ENCODE measurements at places on chromosomes 3 and 15.

DNA sequence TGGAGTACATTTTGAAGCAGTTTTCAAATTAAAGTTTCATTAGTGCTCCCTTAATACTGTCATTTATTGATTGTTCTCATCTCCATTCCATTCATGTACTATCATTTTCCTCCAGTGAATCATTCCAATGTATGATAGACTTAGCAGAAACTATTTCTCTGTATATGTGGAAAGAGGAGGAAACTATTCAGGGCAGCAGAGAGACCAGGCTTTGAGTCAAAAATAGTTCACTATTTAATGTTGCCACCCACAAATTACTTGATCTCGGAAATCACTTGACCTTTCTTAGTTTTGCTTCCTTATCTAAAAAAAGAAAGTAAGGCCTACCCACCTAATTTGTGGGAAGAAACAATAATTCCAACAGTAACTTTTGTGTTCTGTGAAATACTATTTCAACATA is 610.5 kb upstream of the ZNF385D start:
- no peaks in the 10 kb centered on the region for H3K4me1 ChIP-seq
- no peak overlapping the region for H3K4me3 ChIP-seq
- H3K36me3 ChIP-seq, result no peaks in the 10 kb centered on the region
- H3K27ac ChIP-seq, result no peak overlapping the region

GRCh38 chr15:33126559-33127290 is 67.8 kb downstream of the FMN1 start:
- no peak overlapping the region for H3K4me3 ChIP-seq
- no peaks in the 10 kb centered on the region for H3K27me3 ChIP-seq
- H3K27ac ChIP-seq, result peak overlapping the region; percentile 7
- H3K36me3 ChIP-seq, result no peaks in the 10 kb centered on the region
- DNase-seq, result peak; percentile 50

- H3K27ac ChIP-seq, result peak overlapping the region; percentile 34
- DNase-seq, result peak; percentile 66
- no peaks in the 10 kb centered on the region for H3K27me3 ChIP-seq
Observed at GRCh38 chr15:93152951-93153350, 63.9 kb upstream of the RGMA start.

DNA sequence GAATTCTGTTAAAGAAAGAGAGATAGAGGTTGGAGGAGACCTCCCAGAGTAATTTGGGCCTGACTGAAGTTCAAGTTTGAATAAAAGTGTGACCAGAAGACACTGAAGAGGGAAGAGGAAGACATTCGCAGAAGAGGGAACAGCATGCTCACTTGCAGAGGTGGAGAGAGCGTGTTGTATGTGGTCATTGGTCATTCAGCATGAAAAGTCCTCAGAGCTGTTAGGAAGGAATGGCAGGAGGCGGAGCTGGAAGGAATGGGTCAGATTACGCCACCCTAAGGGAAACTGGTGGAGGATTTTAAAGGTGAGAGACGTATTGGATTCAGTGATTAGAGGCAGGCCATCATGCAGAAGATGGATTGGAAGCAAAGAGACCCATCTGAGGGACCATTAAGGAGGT is 41.6 kb downstream of the IQCH start:
- H3K27ac ChIP-seq, result no peak overlapping the region
- no peaks in the 10 kb centered on the region for H3K27me3 ChIP-seq
- no peaks in the 10 kb centered on the region for H3K36me3 ChIP-seq
- no peak overlapping the region for H3K4me3 ChIP-seq
- no peaks in the 10 kb centered on the region for H3K4me1 ChIP-seq

DNA sequence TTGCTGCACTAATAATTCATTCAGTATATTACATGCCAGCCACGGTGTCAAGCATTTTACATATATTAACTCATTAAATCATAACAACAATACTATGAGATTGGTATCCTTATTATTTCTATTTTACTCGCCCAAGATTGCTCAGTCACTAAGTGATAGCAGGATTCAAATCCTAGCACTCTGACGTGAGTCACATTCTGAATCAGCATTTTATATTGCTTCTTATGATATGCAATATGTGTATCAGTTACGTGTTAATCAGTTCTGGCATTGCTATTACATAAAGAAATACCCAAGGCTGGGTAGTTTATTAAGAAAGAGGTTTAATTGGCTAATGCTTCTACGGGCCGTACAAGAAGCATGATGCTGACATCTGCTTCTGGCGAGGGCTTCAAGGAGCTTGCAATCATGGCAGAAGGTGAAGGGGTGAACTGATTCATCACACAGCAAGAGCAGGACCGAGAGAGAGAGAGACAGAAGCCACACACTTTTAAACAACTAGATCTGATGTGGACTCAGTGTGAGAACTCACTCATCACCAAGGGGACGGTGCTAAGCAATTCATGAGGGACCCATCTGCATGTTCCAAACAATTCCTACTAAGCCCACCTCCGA is 166.5 kb upstream of the TMCO5A start:
- H3K36me3 ChIP-seq, result no peaks in the 10 kb centered on the region
- H3K27me3 ChIP-seq, result no peaks in the 10 kb centered on the region
- peaks cover 13% of the 10 kb centered on the region for H3K4me1 ChIP-seq
- no peak overlapping the region for H3K4me3 ChIP-seq
- H3K27ac ChIP-seq, result no peak overlapping the region

DNA sequence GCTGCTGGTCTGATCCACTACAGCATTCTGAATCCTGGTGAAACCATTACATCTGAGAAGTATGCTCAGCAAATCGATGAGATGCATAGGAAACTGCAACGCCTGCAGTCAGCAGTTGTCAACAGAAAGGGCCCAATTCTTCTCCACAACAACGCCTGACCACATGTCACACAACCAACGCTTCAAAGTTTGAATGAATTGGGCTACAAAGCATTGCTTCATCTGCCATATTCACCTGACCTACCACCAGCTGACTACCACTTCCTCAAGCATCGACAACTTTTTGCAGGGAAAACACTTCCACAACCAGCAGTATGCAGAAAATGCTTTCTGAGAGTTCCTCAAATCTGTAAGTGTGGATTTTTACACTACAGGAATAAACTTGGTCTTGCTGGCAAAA is 54.7 kb upstream of the C2CD4B start:
- no peak overlapping the region for H3K27ac ChIP-seq
- no peaks in the 10 kb centered on the region for H3K36me3 ChIP-seq
- H3K4me3 ChIP-seq, result no peak overlapping the region
- H3K27me3 ChIP-seq, result no peaks in the 10 kb centered on the region
- no peak for DNase-seq

DNA sequence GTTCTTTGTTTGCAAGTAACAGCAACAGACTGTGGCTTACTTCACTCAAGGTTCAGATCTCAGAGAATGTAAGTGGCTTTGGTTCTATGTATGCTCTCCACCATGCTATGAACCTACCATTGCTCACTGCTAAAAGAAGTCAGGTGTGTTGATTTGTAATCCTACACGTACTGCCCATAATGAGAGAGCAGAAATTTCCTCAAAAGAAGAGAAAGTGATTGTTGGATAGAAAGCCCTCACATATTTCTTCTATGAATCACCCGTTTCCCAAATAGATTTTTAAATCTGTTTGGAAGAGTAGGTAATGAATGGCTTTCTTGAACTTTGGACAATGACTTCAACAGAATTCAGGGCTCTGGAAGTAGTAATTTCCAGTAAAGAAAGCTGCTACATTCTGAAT is 565.4 kb downstream of the ROBO2 start:
- no peak for DNase-seq
- no peaks in the 10 kb centered on the region for H3K27me3 ChIP-seq
- H3K4me3 ChIP-seq, result no peak overlapping the region

GRCh38 chr3:179432021-179432420 is 19.2 kb downstream of the GNB4 start:
- no peaks in the 10 kb centered on the region for H3K36me3 ChIP-seq
- H3K27me3 ChIP-seq, result no peaks in the 10 kb centered on the region
- no peak overlapping the region for H3K27ac ChIP-seq
- DNase-seq, result no peak
- H3K4me1 ChIP-seq, result no peaks in the 10 kb centered on the region

- no peaks in the 10 kb centered on the region for H3K4me1 ChIP-seq
- no peaks in the 10 kb centered on the region for H3K27me3 ChIP-seq
Observed at GRCh38 chr3:124057420-124057819, 65.5 kb upstream of the ROPN1 start.
